NCI-H1092 treated with DMSO at 0.1 percent for 48 hours (cell line): ENCODE measurements at places on chromosomes 4 and X.
A peak's percentile ranks its signal among the peaks of the same experiment; 100 is the strongest.

GRCh38 chr4:64144994-64145393 lies 264.3 kb downstream of the TECRL start:
- DNase-seq = peak; percentile 77

GRCh38 chr4:75289914-75290582 lies 224.2 kb downstream of the RCHY1 start:
- DNase-seq = no peak

- DNase-seq = no peak
Observed at GRCh38 chr4:41797260-41797659, 48.7 kb upstream of the PHOX2B start.

GRCh38 chr4:147770831-147771230 lies 38.9 kb downstream of the ARHGAP10 start:
- DNase-seq = no peak

DNA sequence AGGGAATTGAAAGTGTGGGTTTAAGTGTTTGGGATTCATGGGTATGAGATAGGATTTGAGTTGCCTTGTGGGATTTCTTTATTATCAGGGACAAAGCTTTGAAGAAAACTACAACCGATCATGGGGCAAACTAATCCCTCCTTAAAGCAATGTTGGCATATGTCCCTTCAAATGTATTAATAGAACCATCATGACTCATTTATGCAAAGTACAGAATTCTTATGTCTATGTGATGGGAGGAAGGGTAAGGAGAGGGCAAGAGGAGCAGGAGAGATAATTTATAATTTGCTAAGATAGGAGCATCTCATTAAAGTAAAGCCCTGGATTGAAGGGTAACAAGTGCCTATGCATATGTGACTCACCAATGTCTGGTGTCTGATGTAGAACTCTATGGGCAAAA lies 94.2 kb downstream of the PHEX start:
- DNase-seq = no peak
